ENCODE measurements at places on chromosomes 7 and 10.

GRCh38 chr7:75817116-75817515 is 3.5 kb upstream of the CCL24 start:
- DNase-seq: no peak

DNA sequence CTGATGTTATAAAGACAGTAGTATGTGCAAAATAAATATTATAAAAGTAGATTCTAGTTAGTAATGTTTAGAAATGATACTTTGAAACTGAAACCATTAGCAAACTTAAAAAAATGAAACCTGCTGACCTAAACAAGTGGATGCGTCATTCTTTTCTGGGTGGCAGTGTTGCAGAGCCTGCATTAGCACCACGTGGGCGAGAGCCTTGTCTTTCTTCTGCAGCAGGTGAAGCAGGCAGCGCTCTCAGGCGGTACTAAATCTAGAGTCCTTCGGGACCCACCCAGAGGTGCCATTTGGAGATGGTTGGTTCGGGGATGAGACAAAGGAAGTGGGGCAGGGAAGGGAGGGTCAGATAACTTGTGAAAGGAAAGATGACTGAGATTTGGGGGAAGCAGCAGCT is 759.1 kb upstream of the IGFBP3 start:
- no peak for DNase-seq

GRCh38 chr7:12199363-12199762 is 11.7 kb upstream of the TMEM106B start:
- DNase-seq: no peak

GRCh38 chr7:122692769-122693309 is 6.1 kb downstream of the RNF133 start:
- DNase-seq: no peak

DNA sequence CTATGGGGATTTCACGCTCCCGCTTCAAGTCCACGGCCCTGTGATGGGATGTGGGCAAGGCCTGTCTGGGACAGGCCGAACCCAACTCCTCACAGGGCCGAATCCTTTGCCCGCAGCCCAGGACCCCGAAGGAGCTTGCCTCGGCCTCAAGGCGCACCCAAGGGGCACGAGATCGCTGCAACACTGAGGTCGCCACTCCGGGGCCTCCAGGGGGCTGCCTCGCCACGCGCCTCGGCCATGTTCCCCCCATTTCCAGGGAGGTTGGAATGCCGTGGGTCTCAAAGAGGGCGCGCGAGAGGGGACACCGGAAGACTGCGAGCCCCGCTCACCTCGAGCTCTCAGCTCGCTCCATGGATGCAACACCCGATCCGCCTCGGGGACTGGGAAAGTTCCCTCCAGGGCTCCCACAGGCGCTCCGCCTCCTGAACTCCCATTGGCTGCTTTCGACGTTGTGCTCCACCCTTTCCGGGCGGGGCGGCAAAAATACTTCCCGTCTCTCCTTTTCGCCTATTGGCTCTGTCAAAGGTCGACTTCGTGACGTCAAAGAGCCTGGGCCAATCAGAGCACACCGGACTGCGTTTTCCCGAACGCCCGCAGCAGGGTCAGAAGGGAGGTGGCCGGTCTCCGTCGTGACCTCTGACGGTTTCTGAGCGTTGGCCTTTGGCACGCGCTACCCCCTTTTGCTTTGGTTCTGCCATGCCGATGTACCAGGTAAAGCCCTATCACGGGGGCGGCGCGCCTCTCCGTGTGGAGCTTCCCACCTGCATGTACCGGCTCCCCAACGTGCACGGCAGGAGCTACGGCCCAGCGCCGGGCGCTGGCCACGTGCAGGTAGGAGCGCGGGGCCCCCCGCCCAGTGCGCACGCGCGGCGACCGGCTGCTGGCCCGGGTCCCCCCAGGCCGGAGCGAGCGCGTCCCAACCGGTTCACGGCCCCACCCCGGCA is at the start of the genes AIMP2 and PMS2:
Gene AIMP2, plus strand, starts transcription at position 605 of the 944 bp plus-strand sequence. Its CDS starts 92 bp downstream, at position 697.
Gene PMS2, minus strand, starts transcription at position 382 of the 944 bp plus-strand sequence. Its CDS starts 30 bp downstream, at position 352.
- peak; percentile 93 for DNase-seq

GRCh38 chr7:159095979-159096411 is 48.7 kb downstream of the VIPR2 start:
- DNase-seq: no peak
